ENCODE measurements at places on chromosomes 5 and 9.

DNA sequence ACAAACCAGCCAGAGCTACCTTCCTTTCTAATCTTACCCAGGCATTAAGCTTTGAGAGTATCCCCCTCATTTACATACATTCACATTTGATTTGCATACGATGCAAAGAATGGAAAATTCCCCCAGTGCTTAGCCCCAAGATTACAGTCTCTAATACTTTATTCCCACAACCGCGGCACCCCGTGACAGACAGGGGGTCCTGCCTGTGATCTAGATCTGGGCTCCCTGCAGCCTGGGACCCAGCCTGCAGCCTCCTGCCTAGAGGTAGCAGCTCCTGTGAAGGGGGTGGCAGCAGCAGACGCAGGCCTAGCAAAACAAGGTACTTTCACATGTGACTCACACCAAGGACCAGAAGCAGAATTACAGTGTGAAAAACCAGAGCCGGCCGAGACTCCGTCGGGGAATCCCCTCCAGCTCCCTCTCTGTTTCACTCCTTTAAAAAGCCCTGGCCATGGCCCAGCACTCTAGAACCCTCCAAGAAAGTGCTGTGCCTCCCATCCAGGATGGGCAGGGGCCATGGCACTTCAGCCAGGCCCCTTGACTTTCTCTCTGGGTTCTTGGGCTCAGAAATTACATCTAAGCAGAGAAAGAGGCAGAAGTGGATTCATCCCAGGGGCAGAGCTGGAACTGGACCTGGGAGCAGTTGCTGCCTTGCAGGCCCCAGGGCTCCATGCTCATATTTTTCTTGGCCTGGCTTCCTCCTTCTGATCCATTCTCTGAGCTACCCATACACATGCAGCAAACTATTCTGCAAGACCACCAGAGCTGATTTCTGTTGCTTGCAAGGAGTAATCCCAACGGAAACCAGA lies 14.0 kb upstream of the TCF7 start:
- peak; percentile 37 for DNase-seq

GRCh38 chr5:76790632-76791290 lies 28.1 kb upstream of the F2RL1 start:
- peak; percentile 100 for DNase-seq

DNA sequence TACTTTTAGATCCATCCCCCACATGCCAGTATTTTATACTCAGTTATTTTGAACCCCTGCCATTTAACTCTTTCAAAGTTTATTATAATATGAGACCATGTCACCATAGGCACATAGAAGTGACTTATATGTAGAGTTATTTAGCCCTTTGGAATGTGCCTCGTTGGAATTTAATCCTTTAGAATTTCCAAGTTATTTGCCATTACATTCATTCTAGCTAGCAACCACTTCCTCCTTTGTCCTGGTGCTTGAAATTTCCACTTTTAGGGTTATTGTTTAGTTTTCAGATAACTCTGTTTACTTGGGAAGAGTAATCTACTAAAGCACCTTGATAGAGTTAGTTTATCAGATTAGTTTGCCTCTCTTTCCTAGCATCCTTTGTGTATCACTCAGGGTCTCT lies 82.8 kb upstream of the TLE1 start:
- no peak for DNase-seq

- DNase-seq: no peak
Observed at GRCh38 chr5:5738797-5739489, 316.5 kb downstream of the ICE1 start.

DNA sequence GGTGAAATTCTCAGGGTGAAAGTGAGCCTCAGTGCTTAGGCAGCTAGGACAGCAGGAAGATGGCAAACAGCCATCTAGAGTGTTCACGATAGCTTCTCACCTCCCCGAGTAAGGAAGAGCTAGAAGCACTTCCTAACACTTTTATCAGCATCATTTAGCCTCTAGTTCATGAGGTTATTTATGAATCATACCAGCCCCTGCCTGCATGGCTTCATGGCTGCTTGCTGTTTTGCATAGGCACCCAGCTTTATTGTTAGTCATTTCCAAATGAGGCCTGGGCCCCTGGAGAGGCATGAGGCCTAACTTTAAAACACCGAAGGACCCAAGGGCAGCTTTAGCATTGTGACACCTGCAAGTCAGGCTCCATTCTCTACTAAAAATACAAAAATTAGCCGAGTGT lies 134.9 kb upstream of the PANK3 start:
- no peak for DNase-seq

DNA sequence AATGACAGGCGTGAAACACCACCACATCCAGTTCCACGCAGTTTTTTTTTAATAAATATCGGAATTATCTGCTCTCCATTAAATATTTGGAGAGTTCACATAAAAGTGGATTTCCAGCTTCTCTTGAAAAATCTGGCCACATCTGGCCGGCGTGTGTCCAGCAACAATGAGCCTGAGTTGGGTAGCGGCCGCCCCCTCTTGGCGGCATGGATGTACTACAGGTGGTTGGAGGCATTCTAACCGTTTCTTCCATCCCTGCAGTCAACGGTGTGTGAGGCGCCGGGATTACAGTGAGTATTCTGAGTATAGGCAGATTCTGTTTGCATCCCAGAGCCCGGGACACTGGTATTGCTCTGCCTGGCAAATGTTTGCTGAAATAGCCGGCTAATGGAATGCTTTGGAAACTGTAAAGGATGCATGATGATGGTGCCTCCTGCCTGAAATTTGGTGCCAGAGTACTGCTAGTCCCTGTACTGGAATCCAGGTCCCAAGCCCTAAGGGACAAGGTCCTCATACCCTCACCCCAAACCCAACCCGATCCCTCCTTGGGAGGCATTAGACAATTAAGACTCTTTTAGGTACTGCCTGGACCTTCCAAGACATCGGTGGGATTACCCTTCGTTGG lies 13.6 kb upstream of the GM2A start:
- DNase-seq: peak; percentile 23

GRCh38 chr5:149940077-149940574 lies 4.5 kb downstream of the PDE6A start:
- DNase-seq: no peak

GRCh38 chr9:86443992-86444391 lies 89.8 kb upstream of the TUT7 start:
- DNase-seq: no peak

- no peak for DNase-seq
Observed at GRCh38 chr9:126615245-126615790, 1.6 kb downstream of the LMX1B start.

Data from skeletal muscle cell (primary cell).